Fibroblast of mammary gland (primary cell): ENCODE measurements at places on chromosomes 7 and 10.
A peak's percentile ranks its signal among the peaks of the same experiment; 100 is the strongest.

GRCh38 chr7:135789956-135790355 is 41.3 kb upstream of the FAM180A start:
- no peak for DNase-seq

DNA sequence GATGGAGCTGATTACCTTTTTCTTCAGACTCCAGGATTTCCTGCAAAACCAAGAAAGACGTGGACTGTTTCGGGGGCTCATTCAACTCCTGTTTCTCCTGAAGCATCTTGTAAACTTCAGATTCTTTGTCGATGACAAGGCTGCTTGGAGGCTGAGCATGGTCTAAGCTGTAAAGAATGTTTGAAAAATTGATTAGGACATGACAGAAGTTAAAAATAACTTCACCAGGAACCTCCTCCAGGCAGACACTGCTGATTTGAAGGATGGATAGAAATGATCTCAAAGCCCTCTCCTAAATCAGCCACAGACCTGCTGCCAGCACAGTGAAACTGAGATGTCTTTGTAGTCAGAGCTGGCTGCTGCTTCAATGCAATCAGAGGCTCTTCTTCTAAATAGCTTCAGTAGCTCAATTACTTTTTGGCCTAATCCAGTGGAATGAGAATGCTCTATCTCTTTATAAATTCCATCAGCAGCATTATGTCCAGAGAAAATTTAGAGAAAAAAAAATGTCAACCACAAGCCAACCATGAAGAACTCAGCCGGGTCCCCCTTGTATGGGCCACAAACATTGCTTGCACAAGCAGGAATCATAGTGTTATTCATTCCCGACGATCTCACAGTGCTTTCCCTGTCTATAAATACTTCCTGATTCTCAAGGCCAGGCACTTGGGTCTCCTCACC is 43.5 kb downstream of the PDLIM1 start:
- DNase-seq, result peak; percentile 88

DNA sequence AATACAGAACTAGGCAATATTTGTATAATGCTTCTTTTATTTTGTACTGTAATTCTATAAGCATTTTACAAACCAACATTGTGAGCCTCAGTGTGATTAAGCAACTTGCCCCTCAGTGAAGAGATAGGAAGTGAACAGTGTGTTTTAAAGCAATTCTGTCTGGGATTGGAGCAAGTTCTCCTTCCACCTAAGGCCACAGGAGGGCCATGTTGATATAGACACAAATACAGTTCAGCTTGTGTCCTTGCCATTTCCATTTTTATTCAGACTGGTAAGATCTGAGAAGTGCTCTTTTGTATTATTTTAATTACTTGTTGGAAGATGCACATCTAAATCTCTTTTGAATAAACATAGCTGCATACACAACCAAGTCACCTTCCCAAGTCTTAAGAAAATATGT is 416.3 kb upstream of the COBL start:
- DNase-seq, result no peak

- DNase-seq, result peak; percentile 95
Observed at GRCh38 chr7:116354546-116355423, 144.4 kb downstream of the TES start.

DNA sequence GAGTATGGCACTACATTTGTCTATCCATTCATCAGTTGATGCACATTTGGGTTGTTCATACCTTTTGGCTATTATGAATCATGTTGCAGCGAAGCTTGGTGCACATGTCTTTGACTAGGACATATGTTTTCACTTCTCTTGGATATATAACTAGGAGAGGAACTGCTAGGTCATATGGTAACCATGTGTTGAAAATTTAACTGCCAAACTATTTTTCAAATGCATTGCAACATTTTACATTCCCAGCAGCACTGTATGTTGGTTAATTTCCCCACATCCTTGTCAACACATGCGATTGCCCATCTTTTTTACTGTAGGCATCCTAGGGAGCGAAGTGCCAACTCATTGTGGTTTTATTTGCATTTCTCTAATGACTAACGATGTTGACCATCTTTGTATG is 183.4 kb downstream of the PRKCQ start:
- peak; percentile 98 for DNase-seq

DNA sequence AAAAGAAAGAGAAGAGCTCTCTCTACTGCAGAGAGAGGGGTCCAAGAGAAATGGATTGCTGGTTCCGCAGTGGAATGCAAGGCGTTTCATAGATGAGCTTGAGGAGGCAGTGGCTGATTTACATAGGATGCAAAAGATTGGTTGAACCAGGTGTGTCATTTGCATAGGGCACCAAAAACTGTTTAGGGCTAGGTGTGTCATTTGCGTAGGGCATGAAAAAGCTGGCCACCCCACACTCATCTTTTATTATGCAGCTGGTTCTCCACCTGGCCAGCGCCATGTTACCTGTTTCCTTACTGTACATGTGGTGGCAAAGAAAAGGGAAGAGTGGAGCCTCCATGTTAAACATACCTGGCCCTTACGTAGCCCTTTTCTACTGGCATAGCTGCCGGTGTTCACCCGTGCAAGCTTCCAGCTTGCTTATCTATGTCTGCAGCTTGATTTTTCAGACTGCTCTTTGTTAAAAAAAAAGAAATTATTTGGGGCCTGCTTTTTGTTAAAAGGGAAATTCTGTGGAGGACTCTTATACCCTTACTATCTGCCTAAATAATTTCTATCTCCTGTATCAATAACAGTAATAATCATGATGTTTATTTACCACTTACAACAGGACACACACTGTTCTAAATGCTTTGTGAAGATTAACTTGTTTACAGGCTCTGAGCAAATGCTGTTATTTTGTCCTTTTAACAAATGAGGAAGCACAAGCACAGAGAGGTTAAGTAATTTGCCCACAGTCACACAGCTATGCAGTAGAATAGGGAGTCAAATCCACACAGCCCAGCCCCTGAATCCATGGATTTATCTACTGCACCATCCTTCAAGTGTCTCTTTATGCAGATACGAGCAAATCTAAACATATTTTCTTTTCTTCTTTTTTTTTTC is 33.3 kb downstream of the CASP7 start:
- no peak for DNase-seq

GRCh38 chr10:63700631-63701156 is 179.5 kb downstream of the REEP3 start:
- peak; percentile 77 for DNase-seq

DNA sequence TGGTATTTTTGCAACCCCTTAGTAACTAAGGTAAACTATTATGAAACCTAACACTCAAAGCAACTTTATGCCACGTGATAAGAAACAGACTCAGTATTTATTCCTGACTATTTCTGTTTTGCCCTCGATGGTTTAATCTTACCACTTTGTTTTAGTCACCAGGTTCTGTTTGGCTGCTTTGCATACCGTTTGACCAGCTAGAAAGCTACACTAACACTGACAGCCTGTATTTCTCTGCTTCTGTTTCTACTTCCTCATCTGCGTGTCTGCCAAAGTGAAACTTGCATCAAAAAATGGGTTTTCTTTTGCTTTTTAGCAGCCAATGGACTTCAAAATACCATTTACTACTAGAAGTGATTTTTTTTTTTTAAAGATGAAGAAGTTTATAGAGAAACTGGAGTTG is 802.5 kb downstream of the GRM8 start:
- DNase-seq, result no peak
